ENCODE measurements at places on chromosomes 5 and 9.
A peak's percentile ranks its signal among the peaks of the same experiment; 100 is the strongest.

- peak; percentile 81 for DNase-seq
These were observed 46.8 kb upstream of the RNF20 start for GRCh38 chr9:101486693-101487442.

GRCh38 chr5:151885138-151885908, 39.3 kb downstream of the GLRA1 start:
- no peak for DNase-seq

DNA sequence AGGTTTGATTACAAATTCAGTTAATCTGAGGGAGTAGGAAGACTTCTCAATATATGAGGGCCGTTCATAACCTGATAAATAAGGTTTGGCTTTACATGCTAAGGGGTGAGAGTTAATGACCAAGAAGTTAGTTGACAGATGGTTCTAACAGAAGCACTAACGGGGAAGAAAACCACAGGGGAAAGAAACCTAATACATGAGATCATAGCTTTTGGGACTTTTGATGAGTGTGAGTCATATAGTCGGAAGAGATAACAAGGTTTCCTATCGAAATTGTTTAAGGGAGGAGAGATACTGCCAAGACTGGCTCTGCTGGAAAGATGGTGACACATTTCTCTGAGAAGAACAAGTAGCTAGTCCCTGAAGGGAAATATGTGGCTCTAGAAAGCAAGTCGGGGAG, 140.1 kb downstream of the COX7C start:
- no peak for DNase-seq

- no peak for DNase-seq
These were observed 10.2 kb upstream of the GABRP start for GRCh38 chr5:170773024-170773985.

DNA sequence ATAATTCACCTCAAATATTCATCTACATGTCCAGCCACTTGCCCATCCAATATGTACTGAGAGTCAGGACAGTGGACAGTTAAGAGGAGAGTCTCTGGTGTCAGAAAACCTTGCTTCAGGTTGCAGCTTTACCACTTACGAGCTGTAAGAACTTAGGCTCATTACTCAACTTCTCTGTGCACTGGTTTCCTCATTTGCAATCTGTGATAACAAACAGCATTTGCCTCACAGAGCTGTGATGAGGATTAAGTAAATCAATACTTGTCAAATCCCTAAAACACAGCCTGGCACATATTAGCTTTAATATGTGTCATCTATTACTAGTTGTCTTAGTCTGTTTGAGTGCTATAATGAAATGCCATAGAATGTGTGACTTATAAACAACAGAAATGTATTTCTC, 8.6 kb downstream of the GOLGA1 start:
- DNase-seq, result no peak

DNA sequence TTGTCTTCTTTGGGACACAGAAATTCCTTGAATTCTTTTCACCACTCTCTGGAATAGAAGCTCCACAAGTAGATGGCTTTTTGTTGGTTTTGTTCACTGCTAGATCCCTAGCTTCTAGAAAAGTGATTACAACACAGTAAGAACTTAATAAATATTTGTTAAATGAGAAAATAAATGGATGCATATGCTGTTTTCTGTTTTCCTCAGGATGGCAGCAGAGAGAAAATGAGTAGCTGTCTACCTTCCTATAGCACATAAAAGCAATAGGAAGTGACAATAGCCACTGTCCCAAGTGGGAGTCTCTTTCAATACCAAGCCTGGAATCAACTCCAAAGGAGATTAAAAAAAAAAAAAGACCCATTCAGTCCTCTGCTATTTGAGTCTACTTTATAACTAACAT, 100.6 kb upstream of the NREP start:
- DNase-seq, result no peak

- no peak for DNase-seq
These were observed 8.5 kb downstream of the B4GALT7 start for GRCh38 chr5:177608243-177609075.

DNA sequence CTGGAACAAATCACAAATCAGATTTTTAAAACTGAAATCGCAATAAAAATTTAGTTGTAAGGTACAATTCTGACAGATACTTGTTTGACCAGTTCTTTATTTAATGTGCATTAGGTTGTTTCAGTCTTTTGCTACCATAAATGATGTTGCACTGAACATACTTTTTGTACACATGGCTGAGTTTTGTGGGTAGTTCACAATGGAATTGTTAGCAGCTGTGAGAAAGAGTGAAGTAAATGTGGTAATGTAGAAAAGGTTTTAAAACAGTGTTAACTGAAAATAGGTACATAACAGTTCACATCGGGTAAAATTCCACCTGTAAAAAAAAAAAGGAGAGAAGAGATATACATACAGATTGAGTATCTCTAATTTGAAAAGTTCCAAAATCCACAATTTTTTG, 25.6 kb downstream of the MRPS27 start:
- no peak for DNase-seq

DNA sequence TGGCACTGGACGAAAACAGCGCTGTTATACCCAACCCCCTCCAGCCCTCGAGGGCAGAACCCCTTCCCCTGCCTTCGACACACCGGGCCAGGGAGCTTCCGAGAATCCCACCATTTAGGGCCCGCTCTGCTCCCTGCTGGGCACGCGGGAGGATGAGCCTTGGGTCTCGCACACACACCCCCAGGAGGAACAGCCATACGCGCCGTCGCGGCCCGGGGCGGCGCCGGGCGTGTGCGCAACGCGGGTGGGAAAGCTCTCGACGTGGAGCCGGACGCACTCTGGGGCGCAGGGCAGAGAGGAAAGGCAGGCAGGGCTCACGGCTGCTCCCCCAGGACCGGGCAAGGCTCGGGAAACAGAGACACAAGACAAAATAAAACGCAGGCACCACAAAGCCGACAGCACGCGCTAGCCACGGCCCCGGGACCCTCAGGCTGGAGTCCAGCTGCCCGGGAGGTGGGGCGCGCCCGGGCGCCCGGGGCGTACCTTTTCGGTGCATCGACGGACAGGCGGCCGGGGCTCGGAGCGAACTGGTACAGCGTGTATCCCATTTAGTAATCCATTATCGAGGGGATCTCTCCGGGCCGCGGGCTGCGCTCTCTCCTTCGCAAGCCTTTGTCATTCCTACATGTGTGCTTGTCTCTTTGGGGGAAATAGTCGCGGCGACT, 789 bp downstream of the SEMA6A start:
- peak; percentile 58 for DNase-seq

- DNase-seq, result no peak
These were observed 56.6 kb downstream of the HSD17B3 start for GRCh38 chr9:96245399-96245798.

GRCh38 chr5:75522025-75522424, 10.3 kb downstream of the POLK start:
- DNase-seq, result no peak

Data from D341Med (cell line).